ENCODE measurements at places on chromosomes 7 and 10. TPM values are rescaled to one million over a fixed set of nuclear protein-coding genes. Genes with fewer than 3 reads are reported as not detected.

DNA sequence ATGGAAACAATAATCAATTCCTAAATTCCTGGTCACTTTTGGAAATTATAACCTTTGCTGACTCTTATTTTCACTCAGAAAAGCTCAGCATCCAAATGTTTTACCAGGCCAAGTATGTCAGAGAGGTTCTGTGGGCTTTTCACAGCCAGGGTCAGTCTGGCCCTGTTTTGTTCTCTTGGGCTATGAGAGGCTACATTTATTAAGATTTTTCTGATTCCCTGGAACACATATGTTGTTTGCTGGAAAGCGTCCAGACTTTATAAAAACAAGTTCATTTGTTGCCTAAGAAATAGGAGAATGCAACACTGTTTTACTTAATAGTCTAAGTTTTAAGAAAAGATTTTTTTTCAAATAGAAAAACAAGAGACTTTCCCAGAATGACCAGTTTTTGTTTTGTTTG is 238.4 kb upstream of the PLXDC2 start:
- DNase-seq = no peak

DNA sequence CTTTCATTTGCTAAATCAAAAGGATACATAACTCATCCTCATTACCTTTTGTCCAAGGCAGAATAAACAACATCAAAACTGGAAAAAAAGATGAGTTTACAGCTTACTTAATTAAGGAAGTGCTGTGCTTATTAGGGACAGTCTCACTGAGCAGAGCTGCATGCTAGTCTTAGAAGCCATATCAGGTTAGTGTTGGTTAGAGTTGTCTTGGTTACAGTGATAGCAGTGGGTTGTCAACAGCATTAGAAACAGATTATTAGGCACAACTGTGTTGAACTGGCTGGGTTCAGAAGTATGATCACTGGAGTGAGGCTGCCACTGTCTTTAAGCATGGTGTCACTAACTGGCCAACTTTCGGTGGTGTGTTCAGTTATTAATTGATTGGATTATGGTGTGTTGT is 503.9 kb upstream of the IGFBP3 start:
- DNase-seq = no peak

DNA sequence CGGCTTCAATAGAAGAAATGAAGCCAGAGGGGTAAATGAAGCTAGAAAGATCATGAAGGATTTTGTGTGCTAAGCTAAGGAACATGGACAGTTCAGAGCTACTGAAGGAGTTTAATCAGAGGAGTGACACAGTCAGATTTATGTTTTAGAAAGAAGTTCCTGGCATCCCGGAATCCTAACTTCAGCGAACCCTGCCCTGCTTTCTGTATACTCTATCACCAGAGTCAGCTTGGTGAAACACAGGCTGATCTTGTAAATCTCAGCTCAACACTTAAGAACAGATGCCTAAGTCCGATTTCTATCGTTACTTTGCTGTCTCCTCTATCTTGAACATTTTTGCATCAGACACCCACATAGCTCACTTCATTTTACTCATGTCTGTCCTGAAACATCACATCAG is 9.1 kb downstream of the AHR start:
- no peak for DNase-seq

- DNase-seq = no peak
Measured at GRCh38 chr7:81790120-81790500, 20.3 kb upstream of the HGF start.

DNA sequence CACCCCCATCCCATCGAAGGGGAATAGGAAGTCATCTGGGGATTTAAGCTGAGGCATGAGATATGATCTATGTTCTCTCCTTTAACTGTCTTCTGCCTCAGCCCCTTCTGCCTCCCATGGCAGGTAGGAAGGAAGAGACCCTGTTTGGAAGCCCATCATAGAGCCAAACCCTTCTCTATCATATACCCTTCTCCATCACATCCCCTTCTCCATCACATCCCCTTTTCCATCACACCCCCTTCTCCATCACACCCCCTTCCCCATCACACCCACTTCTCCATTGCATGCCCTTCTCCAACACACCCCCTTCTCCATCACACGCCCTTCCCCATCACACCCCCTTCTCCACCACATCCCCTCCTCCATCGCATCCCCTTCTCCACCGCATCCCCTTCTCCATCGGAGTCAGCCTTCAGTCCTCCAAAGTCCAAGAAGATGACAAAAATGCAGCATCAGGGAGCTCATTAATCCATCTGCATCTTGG is 7.2 kb upstream of the SLIT1 start:
- DNase-seq = no peak

DNA sequence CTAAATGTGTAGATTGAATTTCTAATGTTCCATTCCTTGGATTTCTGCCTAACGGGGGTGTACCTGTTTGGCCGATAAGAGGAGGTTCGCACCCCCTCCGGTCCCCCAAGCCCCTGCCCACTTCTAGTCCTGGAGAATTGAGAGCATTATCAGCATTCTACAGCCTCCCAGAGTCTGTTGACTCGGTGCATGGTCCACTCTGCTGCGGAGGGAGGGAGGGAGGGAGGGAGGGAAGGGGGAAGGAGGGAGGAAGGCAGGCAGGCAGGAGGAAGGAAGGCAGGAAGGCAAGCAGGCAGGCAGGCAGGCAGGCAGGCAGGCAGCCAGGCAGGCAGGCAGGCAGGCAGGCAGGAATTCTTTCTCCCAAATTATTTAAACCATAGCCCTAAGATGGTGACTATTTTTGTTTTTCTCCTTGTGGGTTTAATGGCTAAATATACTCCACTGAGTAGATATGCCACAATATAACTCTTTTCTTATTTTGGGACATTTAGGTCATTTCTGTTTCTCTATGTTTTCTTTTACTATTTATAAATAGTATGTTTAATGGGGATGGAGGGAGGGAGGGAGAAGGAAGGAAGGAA is 69.5 kb upstream of the CHST15 start:
- no peak for DNase-seq

- no peak for DNase-seq
Measured at GRCh38 chr7:140678081-140678815, 5.5 kb downstream of the ADCK2 start.

DNA sequence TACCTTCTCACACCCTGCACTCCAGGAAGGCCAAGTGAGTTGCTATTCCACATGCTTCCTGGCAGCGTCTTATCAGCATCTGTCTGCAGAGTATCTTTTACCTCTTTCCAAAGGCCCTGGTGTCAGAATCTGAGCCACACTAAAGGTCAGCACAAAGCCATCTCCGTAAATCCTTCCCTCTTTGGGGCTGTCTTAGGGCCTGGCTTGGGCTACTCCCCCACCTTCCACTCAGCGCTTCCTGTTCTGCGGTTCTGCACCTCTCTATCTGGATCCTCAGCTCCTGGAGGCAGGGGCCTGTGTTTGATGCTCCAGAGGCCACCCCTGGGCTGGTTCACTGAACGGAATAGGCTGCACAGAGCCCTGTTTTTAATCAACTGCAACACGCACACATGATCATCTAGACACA is 334.8 kb upstream of the GALNT17 start:
- no peak for DNase-seq

Gene LFNG
- total RNA-seq = 38.1 TPM
